ENCODE measurements at places on chromosomes 7 and 10.

- DNase-seq: no peak
Observed at GRCh38 chr7:98073047-98073446, 33.6 kb upstream of the LMTK2 start.

DNA sequence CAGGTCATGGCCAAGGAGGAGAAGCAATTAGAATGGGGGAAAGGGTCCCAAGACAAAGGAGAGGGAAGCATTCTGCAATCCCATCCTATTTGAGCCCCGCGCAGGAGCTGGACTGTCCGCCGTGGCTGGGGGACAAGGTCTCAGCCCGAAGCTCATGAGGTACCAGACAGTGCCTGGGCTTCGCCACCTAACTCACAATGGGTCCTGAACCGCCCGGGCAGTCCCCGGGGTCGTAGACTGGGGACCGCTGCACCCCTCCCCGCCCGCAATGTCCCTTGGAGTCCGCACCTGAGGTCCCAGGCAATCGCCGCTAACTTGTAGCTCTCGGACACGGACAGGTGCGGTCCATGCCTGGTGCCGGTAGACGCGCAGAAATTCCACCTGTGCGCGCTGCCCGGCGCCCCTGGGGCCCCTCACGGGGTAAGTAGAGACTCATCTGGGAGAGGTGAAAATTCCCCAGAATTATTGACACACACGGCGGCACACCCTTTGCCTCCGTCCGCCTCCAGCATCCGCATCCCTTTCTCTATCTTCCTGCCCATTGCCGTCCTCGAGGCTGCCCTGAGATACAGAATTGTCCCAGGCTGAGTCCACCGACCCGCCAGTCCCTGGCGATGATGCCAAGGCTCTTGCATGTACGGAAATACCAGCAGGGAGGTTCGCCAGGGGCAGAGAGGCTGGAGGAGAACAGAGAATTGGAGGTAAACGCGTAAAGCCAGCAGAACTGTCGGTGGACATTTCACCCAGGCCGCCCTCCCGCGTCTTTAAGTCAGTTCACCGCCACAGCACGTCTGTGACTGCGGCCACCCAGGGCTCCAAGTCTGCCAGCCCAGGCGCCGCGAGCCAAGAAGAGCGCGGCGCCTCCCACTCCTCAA lies 1.8 kb downstream of the CHRM2 start:
- no peak for DNase-seq

DNA sequence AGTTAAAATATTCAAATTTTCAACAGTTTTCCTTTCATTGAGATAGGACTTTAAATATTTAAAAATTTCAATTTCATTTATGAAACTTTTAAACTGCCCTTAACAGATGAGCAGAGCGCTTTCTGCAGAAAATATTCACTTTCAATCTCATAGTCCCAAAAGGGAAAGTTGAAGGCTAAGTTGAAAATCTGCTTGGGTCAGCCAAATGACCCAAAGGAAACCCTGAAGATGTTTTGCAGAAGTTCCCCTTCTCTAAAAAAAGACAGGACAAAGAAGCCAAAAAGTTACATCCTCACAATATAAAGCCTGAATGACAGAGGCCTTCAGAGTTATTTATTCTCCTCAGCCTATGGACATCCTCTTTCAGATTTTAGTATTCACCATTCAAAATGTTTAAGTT lies 17.6 kb upstream of the SCIN start:
- no peak for DNase-seq

- no peak for DNase-seq
Observed at GRCh38 chr10:104057717-104058116, 28.0 kb downstream of the COL17A1 start.

- no peak for DNase-seq
Observed at GRCh38 chr10:3537518-3537917, 247.5 kb downstream of the KLF6 start.

DNA sequence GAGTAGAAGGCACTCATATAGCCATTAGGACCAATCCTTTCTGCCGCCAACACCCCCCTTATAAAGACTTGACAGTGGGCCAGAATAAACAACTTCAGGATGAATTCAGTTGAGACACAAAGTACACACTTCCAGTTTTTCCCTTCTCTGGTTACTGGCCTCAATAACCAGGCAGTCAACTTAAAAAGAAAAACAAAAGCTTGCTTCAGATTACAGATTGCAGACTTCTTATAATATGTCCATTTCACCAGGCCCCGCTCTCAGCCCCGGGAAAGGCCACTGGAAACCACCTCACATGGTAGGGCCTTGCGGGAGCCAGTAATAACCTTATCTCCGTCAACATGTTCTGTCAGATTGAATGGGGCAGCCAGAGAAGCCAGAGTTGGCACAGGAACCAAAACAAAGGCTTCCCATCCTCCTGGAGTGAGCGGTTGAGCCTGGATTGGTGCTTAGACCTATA lies 108.8 kb downstream of the EGFR start:
- no peak for DNase-seq

DNA sequence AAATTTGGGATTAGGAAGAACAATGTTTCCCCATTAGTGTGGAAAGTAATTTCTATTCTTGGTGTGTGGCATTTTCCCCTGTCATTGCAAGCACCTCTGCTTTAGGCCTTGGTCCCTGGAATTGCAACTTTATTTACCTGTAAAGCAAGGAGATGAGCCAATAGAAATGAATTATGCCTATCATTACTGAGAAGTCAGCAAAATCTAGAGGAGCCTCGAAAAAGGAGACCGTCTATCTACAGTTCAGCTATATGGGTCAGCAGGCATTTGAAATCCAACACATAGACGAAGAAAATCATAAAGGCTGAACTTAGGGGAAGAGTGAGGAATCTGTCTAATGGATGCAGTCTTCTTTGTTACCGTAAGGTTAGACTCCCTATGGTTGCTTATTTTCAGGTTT lies 161.1 kb downstream of the CCDC71L start:
- no peak for DNase-seq

- no peak for DNase-seq
Observed at GRCh38 chr10:111108441-111108840, 31.6 kb downstream of the ADRA2A start.

- no peak for DNase-seq
Observed at GRCh38 chr10:129766611-129767550, 197.2 kb downstream of the EBF3 start.

- no peak for DNase-seq
Observed at GRCh38 chr7:33050535-33051318, 11.8 kb downstream of the NT5C3A start.

DNA sequence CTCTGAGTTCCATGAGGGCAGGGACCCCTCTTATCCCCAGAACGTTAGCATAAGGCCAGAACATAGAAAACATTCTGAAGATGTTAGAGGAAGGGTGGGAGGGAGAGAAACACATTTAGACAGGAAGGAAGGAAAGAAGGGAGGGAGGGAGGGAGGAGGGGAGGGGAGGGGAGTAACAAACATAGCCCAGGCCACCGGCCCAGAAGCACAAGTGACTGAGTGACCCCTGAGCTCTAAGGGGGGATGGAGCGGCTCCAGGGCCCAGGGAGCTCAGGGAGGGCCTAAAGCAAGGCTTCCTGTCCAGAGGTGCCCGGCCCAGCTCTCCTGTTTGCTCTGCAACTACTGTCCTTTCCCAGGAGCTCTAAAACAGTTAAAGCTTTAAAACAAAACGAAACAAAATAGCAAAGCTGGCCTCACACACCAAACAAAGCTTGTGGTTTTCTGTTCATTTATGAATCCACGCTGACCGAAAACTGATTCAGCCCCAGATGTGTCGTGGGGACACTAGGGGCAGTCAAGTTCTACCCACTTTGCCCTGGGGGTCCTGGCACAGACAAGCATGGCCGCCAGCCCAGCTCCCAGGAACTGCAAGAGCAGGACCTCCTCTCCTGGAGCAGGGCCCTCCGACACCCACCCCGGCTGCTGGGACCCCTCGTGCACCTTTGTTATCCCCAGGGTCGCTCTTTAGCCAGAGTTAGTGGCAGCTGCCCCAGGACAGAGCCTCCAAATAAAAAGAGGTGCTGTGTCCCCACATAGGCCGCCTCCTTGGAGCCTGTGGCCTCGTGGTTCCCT lies 496.2 kb upstream of the FOXK1 start:
- DNase-seq: no peak

GRCh38 chr7:157547102-157547501 lies 210.3 kb downstream of the DNAJB6 start:
- no peak for DNase-seq

DNA sequence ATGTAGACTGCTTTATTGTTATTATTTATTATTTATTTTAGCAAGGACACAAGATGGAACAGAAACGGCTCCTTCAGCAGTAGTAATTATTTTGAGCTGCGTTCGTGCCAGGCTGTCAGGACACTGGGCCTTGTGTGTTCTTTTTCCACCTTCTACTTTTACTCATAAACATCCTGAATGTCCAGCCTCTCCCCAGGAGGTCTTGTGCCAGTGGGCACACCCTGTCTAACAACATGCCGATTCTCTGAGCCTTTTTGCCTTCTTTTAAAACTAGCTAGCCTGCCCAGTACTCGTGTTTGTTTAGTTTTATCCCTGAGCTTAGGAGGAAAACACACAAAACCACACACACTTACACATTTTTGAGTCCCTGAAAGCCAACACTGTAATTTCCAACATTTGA lies 1.2 kb downstream of the SCIN start:
- no peak for DNase-seq

- no peak for DNase-seq
Observed at GRCh38 chr7:151099486-151100211, 13.4 kb downstream of the AGAP3 start.

DNA sequence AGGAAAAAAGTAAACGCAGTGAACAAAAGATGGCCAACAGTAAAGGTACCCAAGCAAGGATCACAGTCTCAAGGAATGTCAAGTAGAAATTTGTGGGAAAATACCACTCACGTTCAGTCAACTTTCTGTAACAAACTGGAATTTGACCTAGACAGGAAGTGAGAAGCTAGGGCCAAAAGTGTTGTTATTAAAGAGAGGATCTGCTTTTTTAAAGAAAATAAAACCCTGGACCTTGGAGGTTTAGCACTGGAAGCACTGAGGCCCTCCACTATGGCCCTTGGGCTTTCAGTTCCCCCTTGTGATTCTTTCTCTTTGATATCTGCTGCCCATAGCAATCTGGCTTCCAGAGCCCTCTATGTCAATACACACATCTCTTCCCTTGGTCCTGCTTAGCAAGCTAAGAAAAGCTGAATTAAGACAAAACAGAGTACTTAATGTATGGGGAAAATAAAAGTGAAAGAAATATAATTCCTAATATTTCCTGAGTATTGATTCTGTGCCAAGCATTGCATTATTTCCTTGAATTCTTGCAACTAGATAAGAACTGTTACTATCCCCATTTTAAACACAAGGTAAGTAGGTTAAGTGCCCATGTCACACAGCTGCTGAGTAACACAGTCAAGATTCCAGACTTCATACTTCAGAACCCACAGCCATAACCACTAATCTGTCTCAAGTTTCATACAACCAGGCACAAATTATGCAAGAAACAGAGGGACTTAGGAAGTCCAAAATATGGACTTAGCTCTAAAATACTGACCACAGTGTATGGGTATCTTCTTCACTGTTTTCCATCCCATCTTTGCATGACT lies 2.6 kb upstream of the ZNF438 start:
- no peak for DNase-seq

DNA sequence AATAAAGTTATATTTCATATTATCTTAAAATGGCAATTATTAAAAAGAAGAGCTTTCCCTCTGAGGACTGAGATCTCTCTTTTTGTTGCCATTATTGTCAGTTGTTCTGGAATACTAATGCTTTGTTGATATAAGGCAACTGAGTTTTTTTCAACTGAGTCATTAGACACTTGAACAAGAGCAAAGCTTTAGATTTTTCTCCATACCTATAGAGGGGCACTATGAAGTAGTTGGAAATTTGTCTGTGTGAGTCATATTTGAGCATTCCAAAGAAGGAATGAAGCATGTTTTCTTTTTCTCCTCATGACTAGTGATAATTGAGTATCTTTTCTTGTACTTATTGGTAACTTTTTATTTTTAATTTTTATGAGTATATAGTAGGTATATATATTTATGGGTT lies 24.5 kb downstream of the RPA3 start:
- no peak for DNase-seq

- DNase-seq: no peak
Observed at GRCh38 chr10:47379901-47380300, 4.2 kb downstream of the ZNF488 start.

- no peak for DNase-seq
Observed at GRCh38 chr10:44339218-44339617, 45.7 kb downstream of the CXCL12 start.

GRCh38 chr7:88310956-88311674 lies 4.4 kb upstream of the STEAP4 start:
- DNase-seq: no peak

GRCh38 chr7:4884164-4884563 lies 648 bp upstream of the RADIL start:
- no peak for DNase-seq

DNA sequence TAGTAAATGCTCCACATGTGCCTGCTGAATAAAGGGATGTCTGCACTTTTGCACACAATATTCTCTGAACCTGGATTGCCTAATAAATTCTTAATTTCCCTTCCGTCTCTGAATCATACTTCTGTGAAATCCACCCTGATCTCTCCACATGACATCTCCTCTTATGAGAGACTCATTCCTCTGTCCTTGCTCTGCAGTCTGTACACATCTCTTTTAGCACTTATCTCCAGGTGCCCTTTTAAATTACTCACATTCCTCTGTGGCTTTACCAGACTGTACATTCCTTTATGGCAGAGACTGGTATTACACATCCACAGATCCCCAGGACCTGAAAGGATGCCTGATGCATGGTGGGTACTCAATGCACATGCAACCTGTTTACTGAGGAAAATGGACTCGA lies 527.6 kb downstream of the PHTF2 start:
- DNase-seq: no peak

- DNase-seq: no peak
Observed at GRCh38 chr10:68135362-68135761, 26.1 kb downstream of the MYPN start.

DNA sequence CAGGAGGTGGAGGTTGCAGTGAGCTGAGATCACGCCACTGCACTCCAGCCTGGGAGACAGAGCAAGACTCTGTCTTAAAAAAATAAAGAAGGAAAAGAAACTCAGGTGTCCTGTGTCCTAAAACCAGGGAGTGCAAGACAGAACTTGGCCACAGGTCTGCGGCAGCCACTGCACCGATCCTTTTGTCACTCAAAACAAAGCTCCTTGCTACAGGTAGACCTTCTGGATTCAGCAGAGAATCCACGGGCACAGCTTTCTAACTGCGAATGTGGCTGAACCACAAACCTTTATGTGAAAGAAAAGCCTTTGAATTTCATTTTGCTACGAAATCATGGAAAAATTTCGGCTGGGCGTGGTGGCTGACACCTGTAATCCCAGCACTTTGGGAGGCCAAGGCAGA lies 634.9 kb downstream of the CALN1 start:
- DNase-seq: no peak

DNA sequence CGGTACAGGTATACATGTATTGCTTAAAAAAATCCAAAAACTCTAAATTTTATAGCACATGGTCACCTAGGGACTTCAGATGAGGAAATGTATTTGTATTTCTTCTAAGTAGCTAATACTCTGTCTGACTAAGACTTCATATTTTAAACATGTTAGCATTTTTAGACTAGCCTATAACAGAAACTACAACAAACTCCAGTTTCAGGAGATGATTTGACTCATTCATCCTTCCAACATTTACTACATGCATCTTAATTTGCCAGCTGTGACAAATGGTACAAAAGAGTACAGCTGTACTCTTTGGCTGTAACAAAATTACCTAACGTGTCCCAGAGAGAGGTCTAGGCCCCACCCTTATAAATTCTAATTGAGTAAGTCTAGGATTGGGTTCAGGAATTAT lies 22.2 kb downstream of the TMEM209 start:
- no peak for DNase-seq

All from stimulated activated CD4-positive, alpha-beta T cell treated with anti-CD3 and anti-CD28 coated beads, Interleukin-15, amount 100 ng/mL, for 48 hours (primary cell).